Stimulated activated CD4-positive, alpha-beta T cell treated with anti-CD3 and anti-CD28 coated beads, Interleukin-1b, Interleukin-23, amount 100 ng/mL, for 4 hours (primary cell): ENCODE measurements at places on chromosomes 6 and 20.

- DNase-seq: no peak
Measured at GRCh38 chr20:53621482-53622246, 28.0 kb upstream of the ZNF217 start.

GRCh38 chr20:13856354-13856753 is 71.5 kb downstream of the NDUFAF5 start:
- DNase-seq: no peak

- DNase-seq: no peak
Measured at GRCh38 chr6:90268178-90268577, 28.5 kb downstream of the BACH2 start.

GRCh38 chr6:32838114-32838958 is at the start of gene TAP2:
Gene TAP2, minus strand, starts transcription at chr6:32838739. Its CDS starts 506 bp downstream, at chr6:32838233.
- peak; percentile 99 for DNase-seq

DNA sequence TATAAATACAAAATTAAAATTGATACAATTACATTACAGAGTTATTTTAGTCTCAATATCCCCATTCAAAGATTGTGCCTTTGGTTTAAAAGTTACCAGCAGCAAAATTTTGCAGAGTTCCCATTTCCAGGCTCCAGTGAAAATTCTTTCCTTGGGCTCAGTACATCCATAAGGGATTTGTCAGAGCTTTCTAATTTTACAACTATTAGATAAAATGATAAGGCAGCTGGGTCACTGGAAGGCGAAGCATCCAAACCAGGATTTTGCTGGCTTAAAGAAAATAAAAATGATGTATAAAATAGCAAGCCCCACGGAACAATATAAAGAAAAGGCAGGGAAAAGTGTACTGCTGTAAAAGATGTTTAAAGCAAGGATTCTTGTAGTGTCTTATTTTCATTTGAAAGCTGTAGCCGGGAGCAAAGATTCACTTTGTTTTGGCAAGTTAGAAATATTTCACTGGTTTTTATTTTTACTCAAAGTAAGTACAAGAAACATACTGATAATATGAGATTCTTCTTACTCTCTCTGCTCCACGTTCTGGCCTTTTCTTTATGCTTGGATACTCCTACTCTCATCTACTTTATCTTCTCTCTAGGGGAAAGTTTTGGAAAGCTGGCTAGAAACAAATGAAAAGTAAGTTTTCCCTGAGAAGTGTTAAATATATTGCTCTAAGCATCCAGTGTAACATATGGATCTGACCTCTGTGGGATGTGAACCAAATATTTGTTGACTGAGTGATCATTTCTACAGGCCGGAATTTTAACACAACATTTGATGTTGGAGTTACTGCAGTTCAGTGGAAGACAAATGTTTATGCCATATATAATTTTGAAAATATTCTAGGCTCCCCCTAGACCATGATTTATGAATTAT is 488.4 kb downstream of the PHF3 start:
- no peak for DNase-seq
